Naive thymus-derived CD4-positive, alpha-beta T cell (primary cell): ENCODE measurements at places on chromosomes 13 and 19.

GRCh38 chr19:42201489-42202289, 15.8 kb downstream of the DEDD2 start:
- DNase-seq = peak; percentile 16

GRCh38 chr19:48926909-48927308, 6.6 kb upstream of the DHDH start:
- DNase-seq = peak; percentile 20

GRCh38 chr19:39132344-39132969, 6.9 kb downstream of the PAK4 start:
- DNase-seq = no peak

GRCh38 chr19:35755550-35756376, 1.1 kb downstream of the HSPB6 start:
- peak; percentile 63 for DNase-seq

GRCh38 chr19:4516939-4517300, 1.4 kb downstream of the PLIN4 start:
- DNase-seq = no peak

- no peak for DNase-seq
Measured at GRCh38 chr19:18385675-18386542, at the start of gene GDF15. TSS of gene GDF15 (plus strand) at chr19:18386158. CDS start at chr19:18386190, 32 bp downstream.

GRCh38 chr13:25501231-25501630, 129.5 kb downstream of the ATP8A2 start:
- no peak for DNase-seq

DNA sequence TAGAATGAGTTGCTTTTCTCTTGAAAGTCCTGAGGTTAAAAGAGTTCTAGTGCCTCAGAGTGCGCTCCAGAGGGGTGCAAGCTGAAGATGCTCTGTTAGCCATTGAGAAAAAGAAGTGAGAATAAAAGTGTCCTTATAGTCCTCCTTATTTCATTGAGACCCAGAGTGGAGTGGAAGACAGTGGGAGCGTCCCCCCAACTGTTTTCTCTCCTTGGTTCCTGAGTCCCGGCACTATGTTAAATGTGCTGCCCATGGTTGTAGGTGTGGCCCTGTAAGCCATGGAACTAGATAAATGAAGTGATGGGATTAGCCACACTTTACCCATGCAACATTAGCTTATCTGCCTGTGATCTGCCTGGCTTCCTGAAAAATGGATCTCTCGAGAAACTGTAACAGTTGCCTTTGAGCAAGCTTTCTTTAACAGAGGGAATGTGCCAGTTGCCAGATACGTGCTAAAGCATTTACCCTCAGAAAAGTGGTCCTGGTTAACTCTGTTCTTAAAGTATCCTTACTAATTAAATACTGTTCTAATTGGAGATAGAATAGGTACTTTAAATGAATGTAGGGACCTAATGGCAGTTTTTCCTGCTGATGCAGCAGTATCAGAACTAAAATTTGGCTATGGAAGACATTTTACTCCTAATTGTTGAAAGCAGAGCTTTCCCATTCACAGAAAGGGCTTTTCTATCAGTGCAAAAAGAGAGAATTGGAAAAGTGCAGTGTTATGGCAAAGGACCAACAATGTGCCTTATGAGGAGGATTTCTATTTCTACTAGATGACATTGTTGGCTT, 21.4 kb upstream of the PSG9 start:
- DNase-seq = no peak

GRCh38 chr19:3293560-3293959, 69.1 kb downstream of the CELF5 start:
- DNase-seq = no peak

GRCh38 chr13:36432106-36432544, at the start of gene CCNA1:
TSS of gene CCNA1 (plus strand) at chr13:36432495. CDS start at chr13:36433057, 562 bp downstream.
- DNase-seq = no peak

- DNase-seq = peak; percentile 100
Measured at GRCh38 chr19:58572818-58573657, at the start of gene MZF1. TSS of gene MZF1 (minus strand) at chr19:58573335. CDS start at chr19:58571389, 1,946 bp downstream.

- no peak for DNase-seq
Measured at GRCh38 chr13:49441846-49442245, 2.0 kb downstream of the CAB39L start.

GRCh38 chr13:112446867-112447266, 70.7 kb downstream of the SPACA7 start:
- no peak for DNase-seq

DNA sequence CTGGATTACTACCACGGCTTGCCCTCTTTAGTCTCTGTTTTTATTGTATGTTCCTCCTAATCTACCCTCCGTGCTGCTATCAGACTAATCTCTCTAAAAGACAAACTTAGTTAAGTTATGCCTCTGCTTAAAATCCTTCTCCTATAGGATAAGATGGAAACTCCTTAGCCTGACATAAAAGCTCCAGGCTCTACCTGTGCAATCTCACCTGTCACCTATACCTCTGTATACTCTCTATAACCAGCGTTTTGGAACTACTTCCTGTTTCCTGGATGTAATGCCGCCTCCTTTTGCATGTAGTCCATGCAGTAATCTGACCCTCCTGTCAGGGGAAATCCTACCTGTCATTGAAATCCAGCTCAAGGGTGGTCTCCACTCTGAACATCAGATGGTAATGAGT, 41.2 kb downstream of the OLFM4 start:
- no peak for DNase-seq

DNA sequence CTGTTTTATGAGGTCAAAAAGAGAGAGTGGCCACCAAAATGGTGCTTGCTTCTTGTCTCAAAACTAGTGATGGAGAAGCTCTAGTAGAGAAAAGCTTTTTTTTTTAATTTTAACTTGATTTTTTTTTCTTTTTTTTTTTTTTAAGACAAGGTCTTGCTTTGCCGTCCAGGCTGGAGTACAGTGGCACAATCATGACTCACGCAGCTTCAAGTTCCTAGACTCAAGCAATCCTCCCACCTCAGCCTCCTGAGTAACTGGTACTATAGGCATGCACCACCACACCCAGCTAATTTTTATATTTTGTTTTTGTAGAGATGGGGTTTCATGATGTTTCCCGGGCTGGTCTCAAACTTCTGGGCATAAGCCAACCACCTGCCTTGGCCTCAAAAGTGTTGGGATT, 279.0 kb downstream of the TBC1D4 start:
- DNase-seq = no peak

DNA sequence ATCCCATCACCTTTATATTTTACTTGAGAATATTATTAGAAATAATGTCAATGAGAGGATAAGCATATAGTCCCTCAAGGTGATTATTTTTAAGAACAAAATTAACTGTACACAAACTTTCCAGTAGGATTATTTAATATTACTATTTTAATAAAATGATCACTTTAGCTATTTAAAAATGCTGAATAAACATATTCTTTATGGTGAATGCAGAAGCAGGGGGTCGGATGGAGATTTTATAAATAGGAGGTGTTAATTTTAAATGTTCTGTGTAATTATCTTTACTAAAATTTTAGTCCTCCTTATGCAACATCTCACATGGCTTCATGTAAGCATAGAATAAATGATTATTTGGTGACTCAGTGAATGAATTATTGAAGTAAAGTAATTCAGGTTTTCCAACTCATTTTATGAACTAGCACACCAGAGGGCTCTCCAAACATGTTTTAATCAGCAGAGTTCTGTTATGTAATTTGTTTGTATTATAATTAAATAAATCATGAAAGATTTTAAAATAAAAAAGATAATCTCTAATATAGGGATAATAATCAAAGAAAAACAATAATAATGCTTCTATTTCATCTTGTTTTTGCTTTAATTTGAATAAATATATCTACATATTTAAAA, 1635.2 kb downstream of the EFNB2 start:
- DNase-seq = no peak

GRCh38 chr13:101915331-101915730, 462.9 kb downstream of the ITGBL1 start:
- DNase-seq = no peak

- DNase-seq = no peak
Measured at GRCh38 chr13:98187155-98187964, 10.3 kb upstream of the RNF113B start.

DNA sequence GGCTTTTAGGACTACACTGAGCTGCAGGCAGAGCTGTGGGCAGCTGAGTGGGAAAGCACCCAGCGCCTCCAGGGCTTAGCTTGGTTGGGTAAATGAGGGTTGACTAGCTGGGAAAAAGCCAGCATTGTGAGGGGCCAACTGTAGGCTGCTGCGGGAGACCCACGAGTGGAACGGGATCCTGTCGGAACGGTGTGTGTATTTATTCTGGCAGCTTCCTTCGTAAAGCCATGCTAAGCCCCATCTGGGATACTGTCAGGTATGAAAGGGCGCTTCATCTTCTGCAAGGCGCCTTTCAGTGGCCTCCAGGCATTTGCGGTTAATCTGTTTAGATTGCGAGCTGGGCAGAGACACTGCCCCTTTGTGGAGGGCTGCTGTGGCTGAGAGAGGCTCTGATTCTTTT, 39.5 kb upstream of the CNMD start:
- DNase-seq = no peak

- DNase-seq = peak; percentile 21
Measured at GRCh38 chr13:113584870-113585671, 518 bp downstream of the TFDP1 start.

DNA sequence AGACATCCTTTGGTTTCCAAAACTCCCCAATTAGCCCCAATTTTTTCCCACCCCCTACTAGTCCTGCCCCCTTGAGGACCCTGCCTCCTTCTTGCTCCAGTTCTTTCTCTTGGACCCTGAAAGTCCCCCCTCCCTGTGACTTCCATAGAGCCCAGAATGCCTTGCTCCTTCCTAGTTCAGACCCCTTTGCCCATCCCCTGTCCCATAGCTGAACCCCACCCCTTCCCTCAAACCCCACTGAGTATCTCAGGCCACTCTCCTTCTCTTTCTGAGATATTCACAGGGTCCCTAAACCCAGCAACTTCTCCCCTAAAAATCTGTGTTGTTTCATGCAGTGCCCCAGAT, 1.1 kb upstream of the LRFN1 start:
- no peak for DNase-seq

DNA sequence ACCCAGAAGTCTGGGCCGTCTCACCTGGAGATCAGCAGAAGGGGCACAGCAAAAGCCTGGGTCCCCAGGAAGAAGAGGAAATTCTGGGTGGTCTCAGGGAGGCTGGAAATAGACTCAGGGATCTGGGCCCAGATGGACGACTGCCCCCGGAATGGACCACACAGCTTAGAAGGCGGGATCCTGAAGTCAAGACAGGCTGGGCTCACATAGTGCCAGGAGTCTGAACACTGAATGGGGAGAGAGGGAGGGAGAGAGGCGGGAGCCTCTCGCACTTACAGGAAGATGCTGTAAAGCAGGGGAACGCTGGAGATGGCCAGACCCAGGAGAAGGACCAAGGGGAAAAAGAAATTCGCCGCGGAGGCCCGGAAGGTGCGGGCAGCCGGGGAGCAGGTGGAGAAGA, 1.3 kb upstream of the LENG1 start:
- no peak for DNase-seq

DNA sequence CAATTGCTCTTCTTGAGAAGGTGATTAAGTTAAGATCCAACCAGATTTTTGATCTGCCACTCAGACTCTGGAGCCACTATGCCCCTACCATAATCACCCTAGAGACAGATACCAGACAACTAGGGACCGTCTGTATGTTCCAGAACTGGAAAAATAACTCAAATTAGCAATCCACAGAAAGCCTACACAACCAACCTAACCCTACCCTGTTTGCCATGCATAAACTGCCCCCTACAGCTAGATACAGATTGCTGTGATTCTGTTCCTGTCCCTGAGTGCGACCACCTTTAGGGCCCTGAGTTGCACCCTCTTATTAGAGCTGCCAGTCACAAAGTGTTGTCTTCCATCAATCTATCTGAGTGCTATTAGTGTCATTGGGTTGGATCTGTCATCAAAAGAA, 929.8 kb upstream of the SLITRK1 start:
- DNase-seq = no peak

DNA sequence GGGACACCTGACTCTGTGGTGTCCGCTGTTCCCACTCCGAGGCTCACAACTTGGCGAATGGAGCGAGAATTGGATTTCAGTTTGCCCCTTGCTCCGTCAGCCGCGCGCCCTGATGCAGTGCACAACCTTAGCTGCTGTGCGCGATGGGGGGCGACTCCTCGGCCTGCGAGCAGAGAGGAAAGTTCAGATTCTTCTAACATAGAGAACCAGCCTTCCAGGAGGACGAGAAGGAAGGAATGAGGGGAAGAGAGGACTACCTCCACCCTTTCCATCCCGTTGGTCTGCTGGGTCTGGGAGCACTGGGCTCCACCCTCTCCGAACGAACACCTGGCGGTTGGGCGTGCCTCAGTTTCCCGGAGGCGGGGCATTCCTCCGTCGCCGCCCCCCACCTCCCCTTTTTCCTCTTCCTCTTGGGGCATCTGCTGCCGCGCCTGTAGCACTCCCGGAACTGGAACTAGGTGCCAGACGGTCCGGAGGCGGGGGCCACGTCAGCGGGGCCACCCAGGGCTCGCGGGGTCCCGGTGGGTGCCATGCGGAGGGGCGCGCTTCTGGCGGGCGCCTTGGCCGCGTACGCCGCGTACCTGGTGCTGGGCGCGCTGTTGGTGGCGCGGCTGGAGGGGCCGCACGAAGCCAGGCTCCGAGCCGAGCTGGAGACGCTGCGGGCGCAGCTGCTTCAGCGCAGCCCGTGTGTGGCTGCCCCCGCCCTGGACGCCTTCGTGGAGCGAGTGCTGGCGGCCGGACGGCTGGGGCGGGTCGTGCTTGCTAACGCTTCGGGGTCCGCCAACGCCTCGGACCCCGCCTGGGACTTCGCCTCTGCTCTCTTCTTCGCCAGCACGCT, at the start of gene KCNK6:
Gene KCNK6, plus strand, starts transcription at position 425 of the 838 bp plus-strand sequence. Its CDS starts 106 bp downstream, at position 531.
- peak; percentile 47 for DNase-seq

DNA sequence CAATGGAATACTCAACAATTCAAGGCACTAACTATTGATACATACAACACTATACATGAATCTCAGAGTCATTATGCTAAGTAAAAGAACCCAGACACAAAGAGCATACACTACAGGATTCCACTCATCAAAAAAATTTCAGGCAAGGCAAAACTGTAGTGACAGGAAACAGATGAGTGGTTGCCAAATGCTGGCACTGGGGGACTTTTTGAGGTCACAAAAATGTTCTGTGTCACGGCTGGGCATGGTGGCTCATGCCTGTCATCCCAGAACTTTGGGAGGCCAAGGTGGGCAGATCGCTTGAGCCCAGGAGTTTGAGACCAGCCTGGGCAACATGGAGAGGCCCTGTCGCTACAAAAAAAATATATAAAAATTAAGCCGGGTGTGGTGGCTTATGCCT, 129.4 kb downstream of the KL start:
- no peak for DNase-seq

- DNase-seq = no peak
Measured at GRCh38 chr19:16901491-16902175, 12.8 kb downstream of the F2RL3 start.

DNA sequence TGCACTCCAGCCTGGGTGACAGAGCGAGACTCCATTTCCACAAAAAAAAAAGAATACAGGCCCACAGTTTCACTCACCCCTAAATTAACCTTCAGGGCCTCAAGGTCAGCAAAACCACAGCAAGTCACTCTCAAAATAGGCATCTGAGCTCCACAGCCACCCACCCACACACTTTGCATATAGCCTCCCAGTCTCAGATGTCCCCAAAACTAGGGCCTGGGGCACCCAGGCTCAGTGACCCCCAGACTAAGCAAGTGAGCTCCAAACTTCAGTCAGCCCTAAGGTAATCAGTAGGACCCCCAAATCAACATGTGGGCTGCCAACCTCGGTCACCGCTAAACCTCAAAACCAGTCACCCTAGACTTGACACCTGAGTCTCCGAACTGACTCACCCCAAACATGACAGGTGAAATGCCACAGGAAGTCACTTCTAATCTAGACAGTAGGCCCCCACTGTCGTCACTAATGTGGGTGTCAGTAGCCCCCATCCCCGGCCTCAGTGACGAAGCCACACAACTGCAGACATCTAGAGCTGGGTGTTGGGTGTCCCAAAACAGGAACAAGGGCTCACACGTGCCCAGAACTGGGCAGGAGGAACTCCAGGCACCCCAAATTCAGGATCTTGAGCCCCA, 13.9 kb downstream of the RABAC1 start:
- peak; percentile 82 for DNase-seq
